ENCODE measurements at places on chromosomes 12 and 14.

- ATAC-seq: no peak
Measured at GRCh38 chr14:28772613-28773012, 6.0 kb downstream of the FOXG1 start.

GRCh38 chr12:25424211-25424731 lies 128.8 kb downstream of the LMNTD1 start:
- no peak for ATAC-seq

- ATAC-seq: no peak
Measured at GRCh38 chr12:94231709-94232108, 83.3 kb downstream of the PLXNC1 start.

GRCh38 chr12:49109641-49110463 lies 795 bp downstream of the LMBR1L start:
- ATAC-seq: peak; percentile 6

DNA sequence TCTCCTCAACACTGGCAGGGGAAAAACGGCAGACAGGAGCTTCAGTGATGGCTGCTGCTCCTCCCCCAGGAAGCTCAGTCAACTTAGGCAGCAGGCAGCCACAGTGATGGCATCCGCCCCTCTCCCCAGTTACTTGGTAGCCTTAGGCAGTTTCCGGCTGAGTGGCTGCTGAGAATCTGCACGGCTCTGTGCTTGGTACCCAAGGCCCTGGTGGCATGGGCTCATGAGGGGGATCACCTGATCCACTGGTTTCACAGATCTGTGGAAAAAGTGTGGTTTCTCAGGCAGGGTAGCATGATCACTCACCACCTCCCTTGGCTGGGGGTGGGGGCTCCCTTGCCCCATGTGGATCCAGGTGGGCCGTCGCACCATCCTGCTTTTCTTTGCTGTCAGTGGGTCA lies 244.6 kb upstream of the MDGA2 start:
- ATAC-seq: no peak

DNA sequence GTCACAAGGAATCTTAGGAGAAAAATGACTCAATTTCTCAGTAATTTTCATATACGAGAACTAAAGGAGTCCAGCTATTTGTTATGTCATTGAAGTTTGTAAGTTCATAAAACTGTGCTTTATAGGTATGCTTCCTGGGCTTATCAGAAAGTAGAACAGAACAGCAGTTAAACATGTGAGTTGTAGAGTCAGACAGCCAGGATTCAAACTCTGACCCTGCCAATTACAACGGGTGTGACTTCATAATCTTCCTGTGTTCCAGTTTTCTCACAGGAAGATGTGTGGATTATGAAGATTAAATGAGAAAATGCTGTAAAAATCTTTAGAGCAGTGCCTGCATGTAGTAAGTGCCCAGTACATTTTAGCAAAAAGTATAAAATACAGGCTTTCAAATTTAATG lies 8.9 kb downstream of the TRIM9 start:
- ATAC-seq: no peak

- no peak for ATAC-seq
Measured at GRCh38 chr12:115308918-115309317, 624.9 kb upstream of the TBX3 start.

DNA sequence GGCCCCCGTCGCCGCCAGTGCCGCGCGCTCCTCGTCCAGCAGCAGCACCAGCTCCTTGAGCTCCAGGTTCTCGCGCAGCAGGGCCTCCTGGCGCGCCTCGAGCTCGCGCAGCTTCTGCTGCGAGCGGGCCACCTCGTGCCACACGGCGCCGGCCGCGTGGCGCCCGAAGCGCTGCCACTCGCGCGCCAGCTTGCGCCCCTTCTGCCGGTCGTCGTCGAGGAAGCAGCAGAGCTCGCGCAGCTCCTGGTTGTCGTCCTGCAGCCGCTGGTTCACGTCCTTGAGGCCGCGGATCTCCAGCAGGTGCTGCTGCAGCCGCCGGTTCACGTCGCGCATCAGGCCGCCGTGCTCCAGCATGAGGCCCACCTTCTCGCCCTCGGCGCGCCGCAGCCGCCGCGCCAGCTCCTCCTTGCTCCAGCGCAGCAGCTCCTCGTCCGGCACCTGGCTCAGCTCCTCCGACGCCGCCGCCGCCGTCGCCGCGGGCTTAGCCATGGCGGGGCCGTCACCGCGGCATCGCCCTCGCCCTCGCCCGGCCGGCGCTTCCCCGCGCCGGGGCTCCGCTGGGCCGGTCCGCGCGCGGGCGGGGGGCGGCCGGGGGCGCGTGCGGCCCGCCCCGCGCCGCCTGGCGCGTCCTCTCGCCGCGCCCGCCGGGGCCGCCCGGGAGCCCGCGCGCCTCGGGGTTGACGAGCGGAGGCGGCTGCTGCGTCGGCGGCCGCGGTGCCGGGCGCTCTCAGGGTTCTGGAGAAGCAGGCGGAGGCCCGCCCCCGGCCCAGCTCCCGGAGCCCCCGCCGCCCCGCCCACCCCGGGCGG lies at the start of gene CCDC85C:
TSS of gene CCDC85C (minus strand) at position 737 of the 807 bp plus-strand sequence. CDS start at position 489, 248 bp downstream.
- no peak for ATAC-seq

DNA sequence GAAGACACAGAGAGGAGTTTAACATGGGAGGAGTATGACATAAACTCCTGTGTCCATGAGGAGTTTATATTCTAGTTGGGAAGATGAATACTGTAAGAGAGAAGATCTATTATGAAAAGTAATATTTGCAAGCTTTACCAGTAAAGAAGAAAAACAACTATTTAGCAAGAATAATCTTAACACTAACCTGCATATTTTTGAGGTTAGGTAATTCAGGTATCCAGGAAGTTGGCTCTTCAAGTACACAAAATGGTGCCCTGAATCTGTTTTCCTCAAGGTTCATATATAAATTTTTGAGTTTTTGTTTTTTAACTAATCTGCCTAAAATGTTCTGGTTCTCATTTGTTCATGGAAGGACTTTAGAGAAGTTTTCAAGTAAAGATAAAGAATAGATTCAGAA lies 33.9 kb upstream of the KCNMB4 start:
- no peak for ATAC-seq

- peak; percentile 27 for ATAC-seq
Measured at GRCh38 chr12:111788178-111788654, 21.5 kb downstream of the ALDH2 start.

DNA sequence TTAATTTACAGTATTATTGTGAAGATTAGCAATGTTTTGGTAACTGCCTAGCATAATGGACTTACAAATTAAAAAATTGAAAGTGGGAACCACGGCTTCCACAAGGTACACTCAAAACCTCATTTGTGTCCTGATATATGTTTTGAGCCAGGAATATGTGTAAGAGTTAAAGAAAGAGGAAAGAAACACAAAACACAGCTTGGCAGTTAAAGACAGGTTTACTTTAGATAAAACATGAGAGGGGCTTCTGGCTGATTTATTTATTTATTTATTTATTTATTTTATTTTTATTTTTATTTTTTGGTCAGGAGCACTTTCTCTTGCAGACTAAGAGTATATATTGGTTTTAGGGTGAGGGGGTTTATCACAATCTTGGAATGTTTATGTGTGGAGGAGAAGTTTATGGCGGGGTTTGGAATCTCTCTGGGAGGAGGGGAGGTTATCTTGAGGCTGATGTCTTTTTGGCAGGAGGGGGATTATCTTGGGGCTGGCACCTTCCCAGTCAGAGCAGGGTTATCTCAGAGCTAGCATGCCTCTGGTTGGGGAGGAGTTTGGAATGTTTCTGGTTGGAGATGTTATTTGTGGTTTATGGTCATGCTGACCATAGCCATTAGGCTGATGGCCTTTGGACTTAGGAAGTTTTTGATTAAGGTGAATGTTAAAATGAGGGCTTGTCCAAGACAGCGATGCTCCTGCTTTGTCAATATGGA lies 436.7 kb downstream of the DAD1 start:
- ATAC-seq: no peak

DNA sequence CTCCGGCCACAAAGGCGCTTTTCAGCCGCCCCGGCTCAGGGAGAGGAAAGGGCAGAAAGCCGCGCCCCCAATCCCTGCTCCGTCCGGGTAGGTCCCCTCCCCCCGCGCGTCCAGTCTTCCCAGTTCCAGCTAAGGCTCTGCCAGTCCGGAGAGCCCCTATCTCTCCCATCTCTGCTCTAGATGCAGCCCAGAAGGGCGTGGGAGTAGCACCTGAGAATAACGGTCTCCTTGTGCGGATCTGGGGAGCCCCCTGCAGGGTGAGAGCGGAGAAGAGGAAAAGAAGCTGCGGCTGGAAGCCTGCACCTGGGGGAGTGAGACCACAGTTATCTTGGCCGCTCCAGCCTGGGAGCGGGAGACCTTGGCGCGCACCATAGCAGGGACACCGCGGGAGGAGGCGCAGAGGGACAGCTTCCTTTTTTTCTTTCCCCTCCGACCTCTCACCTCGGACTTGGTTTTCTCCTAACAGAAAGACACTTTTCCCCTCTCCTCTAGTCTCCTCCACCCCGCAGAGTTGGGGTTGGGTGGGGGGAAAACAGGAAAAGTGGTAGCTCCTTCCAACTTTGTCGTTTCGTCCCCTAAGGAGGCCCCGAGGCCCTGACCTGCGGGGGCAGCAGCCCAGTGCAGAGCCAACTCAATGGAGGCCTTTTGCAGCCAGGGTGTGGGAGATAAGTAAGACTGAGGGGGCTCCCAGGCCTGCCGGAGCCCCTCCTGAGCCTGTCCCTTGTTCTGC lies 2.4 kb downstream of the DHH start:
- ATAC-seq: no peak

GRCh38 chr12:96414637-96415036 lies 14.4 kb upstream of the CDK17 start:
- peak; percentile 76 for ATAC-seq

GRCh38 chr14:69705706-69706105 lies 61.2 kb upstream of the SRSF5 start:
- no peak for ATAC-seq

DNA sequence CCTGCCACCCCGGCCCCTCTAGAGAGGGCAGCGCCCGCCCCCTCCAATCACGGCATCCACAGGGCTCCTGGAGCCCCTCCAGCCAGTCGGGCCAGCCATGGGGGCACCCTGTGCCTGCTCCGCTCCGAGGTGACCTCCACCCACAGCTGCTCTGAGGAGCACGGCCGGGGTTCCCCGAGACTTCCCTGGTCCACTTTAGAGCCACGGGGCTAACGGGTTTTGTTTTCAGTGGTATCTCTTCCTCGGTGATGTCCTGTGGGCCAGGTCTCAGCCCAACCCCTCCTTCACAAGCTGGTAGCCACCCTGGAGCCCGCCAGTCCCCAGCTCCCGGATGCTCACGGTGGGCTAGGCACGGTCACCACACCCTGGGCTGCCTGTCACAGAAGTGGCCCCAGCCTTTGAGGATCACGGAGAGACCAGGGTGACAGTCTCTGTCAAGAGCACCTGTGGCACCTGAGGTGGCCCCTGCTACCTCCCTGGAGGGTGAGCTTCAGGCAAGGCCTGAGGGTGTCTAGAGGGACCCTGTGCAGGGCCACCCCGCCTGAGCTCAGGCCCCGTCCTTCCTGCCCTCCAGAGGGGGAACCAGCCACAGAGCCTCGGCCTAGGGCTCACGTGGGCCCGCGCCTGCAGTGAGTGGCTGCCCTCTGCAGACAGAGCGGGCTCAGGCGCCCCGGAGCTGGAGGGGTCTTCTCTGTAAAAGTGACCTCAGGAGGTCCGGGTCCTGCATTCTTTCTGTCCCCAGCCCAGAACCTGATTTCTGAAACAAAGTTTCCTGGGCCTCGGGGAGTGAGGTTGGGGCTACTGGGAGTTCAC lies 146.0 kb upstream of the C14orf180 start:
- ATAC-seq: no peak

- no peak for ATAC-seq
Measured at GRCh38 chr12:124481772-124482566, 85.4 kb downstream of the NCOR2 start.

DNA sequence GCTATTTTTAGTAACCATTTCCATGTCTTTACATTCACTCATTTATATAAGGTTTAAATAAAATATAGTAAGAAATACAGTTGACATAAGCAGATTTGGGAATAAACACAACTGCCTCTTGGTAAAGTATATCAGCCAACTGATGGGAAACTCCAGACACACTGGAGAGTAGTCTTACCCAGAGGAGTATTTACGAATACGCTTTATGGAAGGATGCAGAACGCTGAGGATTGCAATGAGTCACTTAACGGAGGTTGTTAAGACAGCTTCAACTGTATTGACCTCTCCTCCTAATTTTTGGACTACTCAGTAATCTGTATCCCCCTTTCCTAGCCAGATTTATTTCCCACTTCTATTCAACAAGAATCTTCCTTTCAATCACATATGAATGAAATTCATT lies 6.0 kb downstream of the C2CD5 start:
- no peak for ATAC-seq

DNA sequence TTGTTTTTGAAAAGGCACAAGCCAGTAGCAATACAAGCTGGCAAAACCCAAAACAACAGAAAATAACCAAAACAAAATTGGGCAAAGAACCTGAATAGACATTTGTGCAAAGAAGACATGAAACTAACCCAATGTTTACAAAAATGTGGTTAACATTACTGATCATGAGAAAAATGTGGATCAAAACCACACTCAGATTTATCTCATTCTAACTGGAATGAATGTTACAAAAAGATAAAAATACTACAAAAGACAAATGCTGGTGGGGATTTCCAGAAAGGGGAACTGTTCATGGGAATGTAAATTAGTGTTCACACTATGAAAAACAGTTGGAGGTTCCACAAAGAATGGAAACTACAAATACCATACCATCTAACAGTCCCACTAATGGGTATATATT lies 26.6 kb downstream of the ASCL4 start:
- no peak for ATAC-seq

DNA sequence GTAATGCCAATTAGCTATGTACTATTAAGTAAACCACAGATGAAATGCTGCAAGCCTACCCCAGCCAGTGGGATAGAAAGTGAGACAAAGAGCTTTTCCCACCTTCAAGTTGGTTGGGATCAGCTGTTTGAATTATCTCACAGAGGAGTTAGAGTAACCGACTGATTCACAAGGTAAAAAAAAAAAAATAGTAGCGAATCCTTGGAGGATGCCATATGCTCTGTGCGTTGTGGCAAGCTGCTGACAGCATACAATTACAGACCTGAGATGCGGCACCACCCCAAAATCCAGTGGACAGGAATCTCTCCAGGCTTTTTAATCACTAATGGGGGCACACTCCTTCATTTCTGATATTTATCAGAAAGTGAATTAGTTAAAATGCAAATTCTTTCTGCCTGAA lies 157.0 kb upstream of the RMST start:
- ATAC-seq: no peak

- ATAC-seq: peak; percentile 91
Measured at GRCh38 chr12:27822076-27822712, 42.2 kb upstream of the MANSC4 start.

- ATAC-seq: peak; percentile 54
Measured at GRCh38 chr12:122064025-122064777, 14.4 kb upstream of the MLXIP start.

- no peak for ATAC-seq
Measured at GRCh38 chr12:12582193-12582881, 19.7 kb upstream of the DUSP16 start.

DNA sequence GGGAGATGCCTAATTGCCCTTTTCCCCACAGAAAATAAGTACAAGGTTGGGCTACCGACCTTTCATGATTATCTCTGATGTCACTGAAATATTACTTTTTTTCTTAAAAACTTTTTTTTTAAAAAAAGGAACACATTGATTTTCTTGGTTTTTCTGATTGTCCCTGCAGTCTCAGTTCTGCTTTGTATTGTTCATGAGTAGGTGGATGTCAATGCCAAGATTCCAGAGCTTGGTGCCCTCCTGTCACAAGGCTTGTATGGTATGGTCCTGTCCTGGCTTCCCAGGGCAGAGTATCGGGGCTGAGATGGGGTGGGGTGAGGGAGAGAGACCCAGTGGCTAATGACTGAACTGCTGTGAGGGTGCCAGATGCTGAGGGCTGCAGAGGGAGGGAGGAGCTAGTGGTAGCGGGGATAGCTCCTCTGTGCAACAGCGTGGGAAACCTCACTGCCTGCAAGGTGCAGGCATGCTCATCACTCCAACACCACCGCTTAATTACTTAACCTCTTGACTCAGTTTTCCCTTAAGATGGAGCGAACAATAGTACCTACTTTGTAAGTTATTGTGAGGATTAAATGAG lies 4.4 kb upstream of the CTDSP2 start:
- no peak for ATAC-seq
